ENCODE measurements at places on chromosomes 16 and 17. TPM values are rescaled to one million over a fixed set of nuclear protein-coding genes. Genes with fewer than 3 reads are reported as not detected.

Gene ERCC4
- 8.6 TPM for total RNA-seq

Gene SERPINF2
- 0.52 TPM for total RNA-seq

Gene CNTD1
- 0.17 TPM for total RNA-seq

Gene GPR179
- 0.07 TPM for total RNA-seq

Gene KRT31
- not detected for total RNA-seq

Gene MMP25
- 18.7 TPM for total RNA-seq

Gene TSNAXIP1
- 0.15 TPM for total RNA-seq

Gene ZSCAN10
- total RNA-seq, result 217 TPM

Gene NACA2
- not detected for total RNA-seq

Gene CXCL16
- total RNA-seq, result 0.42 TPM

Gene DUSP3
- 30.4 TPM for total RNA-seq

Gene SLC22A31
- total RNA-seq, result 0.81 TPM

Gene MYH1
- not detected for total RNA-seq

Gene RAMP2
- 10.8 TPM for total RNA-seq

Gene C16orf89
- 4.1 TPM for total RNA-seq

Gene CPHXL2
- not detected for total RNA-seq

Gene COPZ2
- total RNA-seq, result not detected

Gene WNT9B
- 0.83 TPM for total RNA-seq

Gene CMTM1
- 1.4 TPM for total RNA-seq

Gene CTRB2
- total RNA-seq, result not detected

Gene MARVELD3
- 3.8 TPM for total RNA-seq

Gene ULK2
- 13.9 TPM for total RNA-seq

Gene FADS6
- total RNA-seq, result not detected

Gene USP22
- total RNA-seq, result 432 TPM

Gene KRT32
- total RNA-seq, result not detected

Gene ATAD5
- 14.3 TPM for total RNA-seq

Gene ADAT1
- 42.8 TPM for total RNA-seq

Gene ACAP1
- total RNA-seq, result 34.5 TPM

Gene NPIPB8
- total RNA-seq, result 0.31 TPM

Gene CDH16
- total RNA-seq, result not detected

Gene SLC16A6
- 0.15 TPM for total RNA-seq

Gene SRRM2
- 96.1 TPM for total RNA-seq

Gene ST3GAL2
- total RNA-seq, result 64.1 TPM

Gene CIBAR2
- total RNA-seq, result not detected

Gene QPRT
- 165 TPM for total RNA-seq

Gene SSTR5
- 0.21 TPM for total RNA-seq

Gene VTN
- total RNA-seq, result 0.04 TPM

Gene NHLRC4
- 1.1 TPM for total RNA-seq

Gene KRTAP17-1
- not detected for total RNA-seq

Gene KRT33B
- not detected for total RNA-seq

Gene NGFR
- total RNA-seq, result 7.9 TPM

Gene SPATA32
- total RNA-seq, result 0.24 TPM

Gene ZPBP2
- total RNA-seq, result not detected

Gene PRSS27
- total RNA-seq, result 2.0 TPM

Gene PRSS33
- total RNA-seq, result not detected

Gene ADCY9
- total RNA-seq, result 6.5 TPM

Gene TBC1D3
- total RNA-seq, result not detected

Gene MYH8
- not detected for total RNA-seq

Gene HSD11B2
- 35.1 TPM for total RNA-seq

Gene UTS2R
- not detected for total RNA-seq

Data from H7 (cell line).